ENCODE measurements at places on chromosomes 11 and 22. TPM values are rescaled to one million over a fixed set of nuclear protein-coding genes. Genes with fewer than 3 reads are reported as not detected.

OR4A5 gene
- total RNA-seq, result not detected

KRTAP5-9 gene
- not detected for total RNA-seq

BIRC3 gene
- 24.7 TPM for total RNA-seq

MUC5B gene
- total RNA-seq, result not detected

NLRP14 gene
- 0.48 TPM for total RNA-seq

OR51Q1 gene
- total RNA-seq, result not detected

SLC43A3 gene
- total RNA-seq, result 135 TPM

PAMR1 gene
- 0.17 TPM for total RNA-seq

RAG1 gene
- total RNA-seq, result 0.18 TPM

TRIM48 gene
- total RNA-seq, result not detected

PIK3IP1 gene
- 0.09 TPM for total RNA-seq

KCNJ1 gene
- not detected for total RNA-seq

CHRDL2 gene
- not detected for total RNA-seq
